Anterior cingulate cortex (tissue), 58 donors: ENCODE measurements at places on chromosomes 3 and 15.

DNA sequence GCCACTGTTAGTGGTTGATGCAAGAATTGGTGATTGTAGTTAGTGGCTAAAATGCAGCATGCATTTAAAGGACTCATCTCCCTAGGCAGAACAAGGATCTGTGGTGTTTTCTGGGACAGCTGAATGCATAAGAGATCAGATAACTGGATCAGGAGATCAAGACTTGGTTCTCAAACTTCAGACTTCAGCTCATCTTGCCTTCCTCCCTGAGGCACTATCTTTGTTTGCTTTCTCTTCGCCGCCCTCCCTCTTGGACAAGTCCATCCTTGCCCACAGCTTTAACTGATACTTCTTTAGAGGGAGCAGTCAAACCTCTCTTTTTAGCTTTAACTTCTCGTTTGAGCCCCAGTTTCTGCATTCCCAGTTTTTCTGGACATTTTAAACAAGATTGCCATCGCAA is 195.4 kb upstream of the TPRG1 start:
- DNase-seq, result no peak

DNA sequence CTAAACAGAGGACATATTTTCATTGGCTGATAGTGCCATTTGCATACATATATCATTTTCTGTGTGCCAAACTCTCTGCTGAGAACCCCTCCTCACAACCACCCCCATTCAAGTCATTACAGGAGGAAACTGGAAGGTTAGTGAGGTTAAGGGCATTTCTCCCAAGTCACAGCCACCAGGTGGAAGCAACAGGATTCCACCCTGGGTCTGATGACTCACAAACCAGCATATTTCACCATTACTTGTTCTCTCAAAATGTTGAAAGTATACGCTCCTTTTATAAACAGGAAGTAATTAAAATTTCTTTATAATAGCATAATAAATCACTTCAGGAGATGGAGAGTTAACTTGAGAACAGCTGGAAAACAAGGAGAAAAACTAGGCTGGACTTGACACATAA is 398.6 kb upstream of the WNT5A start:
- DNase-seq, result no peak

- no peak for DNase-seq
Observed at GRCh38 chr15:65363766-65364165, 14.0 kb downstream of the IGDCC3 start.

GRCh38 chr3:185976977-185977678 is 39.3 kb upstream of the TRA2B start:
- peak; percentile 77 for DNase-seq

- peak; percentile 80 for DNase-seq
Observed at GRCh38 chr3:24493746-24494617, 668 bp downstream of the THRB start.

- no peak for DNase-seq
Observed at GRCh38 chr3:49671291-49672288, 2.6 kb upstream of the APEH start.

- no peak for DNase-seq
Observed at GRCh38 chr3:105473521-105474223, 107.0 kb downstream of the ALCAM start.

- no peak for DNase-seq
Observed at GRCh38 chr3:87801409-87801808, 257.4 kb downstream of the CGGBP1 start.

- no peak for DNase-seq
Observed at GRCh38 chr3:141231952-141232823, 563 bp downstream of the PXYLP1 start.

DNA sequence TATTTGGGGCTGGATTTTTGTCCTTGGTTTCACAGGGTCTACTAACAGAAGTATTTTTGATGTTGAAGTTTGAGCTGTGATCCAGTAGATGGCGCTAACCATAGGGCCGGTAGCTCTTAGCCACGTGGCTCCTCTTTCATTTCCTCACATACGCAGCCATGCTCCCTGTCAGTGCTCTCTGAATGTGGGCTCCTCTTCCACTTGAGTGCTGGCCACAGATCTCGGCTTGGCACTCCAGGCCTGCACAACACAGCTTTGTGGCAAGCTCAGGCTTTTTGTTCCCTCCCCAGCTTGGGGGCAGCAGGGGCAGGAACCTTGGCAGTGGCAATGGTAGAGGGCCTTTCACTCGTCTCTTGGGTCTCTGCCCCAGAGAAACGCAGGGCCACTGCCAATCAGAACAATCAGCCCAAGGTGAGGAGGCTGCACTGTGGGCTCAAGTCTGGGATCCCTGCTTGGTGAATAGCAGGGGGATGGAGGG is 18.6 kb upstream of the DNAAF4 start:
- no peak for DNase-seq
